Globus pallidus (tissue), 1 donor: ENCODE measurements at places on chromosomes 2 and 18.

DNA sequence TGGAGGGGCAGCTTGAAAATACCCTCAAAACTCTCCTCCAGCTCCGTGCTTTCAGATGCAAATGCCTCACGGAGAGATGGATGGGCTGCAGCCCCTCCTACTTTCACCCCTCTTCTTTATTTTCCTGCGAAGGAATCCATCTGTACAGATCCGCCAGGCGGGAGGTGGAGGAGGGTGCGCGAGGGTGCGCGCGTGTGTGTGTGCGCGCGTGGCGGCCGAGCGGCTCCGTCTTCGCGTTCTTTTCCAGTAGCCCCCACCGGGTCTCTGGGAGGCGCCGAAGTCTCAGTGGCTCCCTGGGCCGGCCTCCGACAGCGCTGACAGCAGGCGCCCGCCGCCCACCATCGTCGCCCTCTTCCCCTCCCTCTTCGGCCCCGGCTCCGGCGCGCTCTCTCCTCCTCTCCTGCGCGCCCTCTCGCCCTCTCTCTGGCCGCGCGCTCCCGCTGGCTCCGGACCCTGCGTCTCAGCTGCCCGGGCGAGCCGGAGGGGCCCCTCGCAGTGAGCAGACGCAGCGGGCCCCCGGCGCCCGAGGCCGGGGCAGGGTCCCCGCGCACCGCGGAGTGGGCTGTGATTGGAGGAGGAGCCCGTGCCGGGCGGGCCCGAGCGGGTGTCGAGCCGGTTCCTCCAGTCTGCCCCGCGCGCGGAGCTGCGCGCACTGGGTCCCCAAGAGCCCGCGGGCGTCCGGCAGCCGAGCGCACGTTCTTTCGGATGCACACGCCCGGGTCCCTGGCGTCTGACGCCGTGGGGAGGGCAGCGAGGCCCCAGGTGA, at the start of gene CDH7:
Gene CDH7 (plus strand): TSS at position 624 of the 766 bp plus-strand sequence. CDS start 11,831 bp downstream, outside the sequence.
- no peak for DNase-seq

GRCh38 chr2:122514451-122514996, 759.1 kb downstream of the TSN start:
- DNase-seq, result no peak

DNA sequence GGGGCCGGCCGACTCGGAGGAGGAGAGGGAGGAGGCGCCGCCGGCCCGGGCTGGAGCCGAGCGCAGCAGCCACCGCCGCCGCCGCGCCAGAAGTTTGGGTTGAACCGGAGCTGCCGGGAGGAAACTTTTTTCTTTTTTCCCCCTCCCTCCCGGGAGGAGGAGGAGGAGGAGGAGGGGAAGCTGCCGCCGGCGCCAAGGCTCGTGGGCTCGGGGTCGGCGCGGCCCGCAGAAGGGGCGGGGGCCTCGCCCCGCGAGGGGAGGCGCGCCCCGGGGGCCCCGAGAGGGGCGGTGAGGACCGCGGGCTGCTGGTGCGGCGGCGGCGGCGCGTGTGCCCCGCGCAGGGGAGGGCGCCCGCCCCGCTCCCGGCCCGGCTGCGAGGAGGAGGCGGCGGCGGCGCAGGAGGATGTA, 316 bp downstream of the CRIM1 start:
- no peak for DNase-seq

GRCh38 chr2:212904646-212905045, 246.8 kb downstream of the IKZF2 start:
- DNase-seq, result no peak

- DNase-seq, result no peak
Observed at GRCh38 chr18:74539289-74539688, 5.0 kb downstream of the CNDP1 start.

DNA sequence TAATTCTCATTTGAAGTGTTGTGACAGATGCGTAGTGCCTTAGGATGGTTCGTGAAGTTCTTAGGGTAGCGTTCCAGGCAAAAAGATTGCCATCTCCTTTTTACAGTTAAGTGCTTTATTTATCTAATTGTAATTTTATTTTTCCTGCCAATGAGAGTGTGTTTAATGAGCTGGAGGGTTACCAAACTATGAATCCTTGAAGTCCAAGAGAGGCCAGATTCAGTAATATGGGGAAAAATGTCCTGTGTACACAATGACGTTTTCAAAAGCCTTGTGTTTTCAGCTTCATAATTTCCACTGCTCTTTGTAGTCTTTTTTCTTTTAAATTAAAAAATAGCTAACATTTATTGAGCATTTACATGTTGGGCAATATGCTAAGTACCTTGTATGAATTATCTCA, 23.8 kb downstream of the ACYP2 start:
- no peak for DNase-seq

- peak; percentile 5 for DNase-seq
Observed at GRCh38 chr18:28961669-28962228, 784.8 kb upstream of the CDH2 start.

DNA sequence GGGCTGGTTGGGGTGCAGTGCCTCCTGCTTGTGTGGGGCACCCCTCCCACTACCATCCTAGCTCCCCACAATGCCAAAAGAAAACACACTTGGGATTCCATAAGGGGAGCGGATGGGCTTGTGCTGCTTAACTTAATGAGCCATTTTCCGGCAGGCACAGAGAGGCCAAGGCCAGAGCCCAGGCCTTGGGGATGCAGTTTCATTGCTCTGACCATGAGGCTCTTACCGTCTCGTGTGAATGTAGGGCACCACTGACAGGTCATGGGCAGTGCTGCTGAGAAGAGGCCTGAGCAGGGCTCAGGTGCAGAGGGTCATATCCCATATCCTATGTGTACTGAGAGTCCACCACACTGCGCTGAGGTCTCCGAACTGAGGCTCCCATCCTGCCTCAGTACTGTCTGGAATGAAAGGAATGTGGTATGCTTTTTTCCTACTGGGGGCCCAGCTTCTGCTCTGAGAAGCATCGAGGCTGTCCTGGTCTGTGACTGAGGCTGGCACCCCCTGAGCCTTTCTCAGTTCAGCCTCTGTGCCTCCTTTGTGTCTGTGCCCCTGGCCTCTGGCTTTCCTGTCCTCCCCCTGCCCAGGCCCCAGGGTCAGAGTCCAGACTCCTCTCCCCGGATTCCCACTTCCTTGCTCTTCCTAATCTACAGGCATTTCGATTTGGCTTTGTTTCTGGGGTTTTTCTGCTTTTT, 45.2 kb upstream of the MAPRE3 start:
- no peak for DNase-seq

GRCh38 chr2:62724886-62725711, 19.6 kb downstream of the EHBP1 start:
- peak; percentile 69 for DNase-seq

GRCh38 chr18:31156821-31157763, 5.6 kb downstream of the DSC1 start:
- no peak for DNase-seq

- DNase-seq, result no peak
Observed at GRCh38 chr2:31038385-31038784, 99.9 kb downstream of the GALNT14 start.

DNA sequence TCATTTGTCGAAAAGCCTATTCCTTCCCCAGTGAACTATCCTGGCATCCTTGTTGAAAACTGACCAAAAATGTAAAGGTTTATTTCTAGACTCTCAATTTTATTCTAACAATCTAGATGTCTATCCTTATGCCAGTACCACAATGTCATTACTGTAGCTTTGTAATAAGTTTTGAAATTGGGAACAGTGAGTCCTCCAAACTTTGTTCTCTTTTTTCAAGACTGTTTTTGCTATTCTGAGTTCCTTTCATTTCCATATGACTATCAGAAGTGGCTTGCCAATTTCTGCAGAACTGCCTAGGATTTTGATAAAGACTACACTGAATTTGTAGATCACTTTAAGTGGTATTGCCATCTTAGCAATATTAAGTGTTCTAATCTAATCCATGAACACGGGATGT, 9.7 kb downstream of the STARD7 start:
- DNase-seq, result no peak

- DNase-seq, result peak; percentile 45
Observed at GRCh38 chr2:71240794-71241193, 13.9 kb upstream of the PAIP2B start.

GRCh38 chr18:28771849-28772248, 594.9 kb upstream of the CDH2 start:
- no peak for DNase-seq

GRCh38 chr18:48124857-48125626, 194.6 kb upstream of the SMAD2 start:
- DNase-seq, result no peak

GRCh38 chr2:200821686-200822245, 10.1 kb downstream of the BZW1 start:
- no peak for DNase-seq

- DNase-seq, result no peak
Observed at GRCh38 chr2:164389411-164389810, 231.9 kb downstream of the GRB14 start.

- DNase-seq, result no peak
Observed at GRCh38 chr2:50438259-50438658, 593.7 kb downstream of the NRXN1 start.

- no peak for DNase-seq
Observed at GRCh38 chr18:39698436-39698835, 2132.8 kb upstream of the CELF4 start.

GRCh38 chr2:64327510-64328414, 126.2 kb upstream of the LGALSL start:
- peak; percentile 82 for DNase-seq

DNA sequence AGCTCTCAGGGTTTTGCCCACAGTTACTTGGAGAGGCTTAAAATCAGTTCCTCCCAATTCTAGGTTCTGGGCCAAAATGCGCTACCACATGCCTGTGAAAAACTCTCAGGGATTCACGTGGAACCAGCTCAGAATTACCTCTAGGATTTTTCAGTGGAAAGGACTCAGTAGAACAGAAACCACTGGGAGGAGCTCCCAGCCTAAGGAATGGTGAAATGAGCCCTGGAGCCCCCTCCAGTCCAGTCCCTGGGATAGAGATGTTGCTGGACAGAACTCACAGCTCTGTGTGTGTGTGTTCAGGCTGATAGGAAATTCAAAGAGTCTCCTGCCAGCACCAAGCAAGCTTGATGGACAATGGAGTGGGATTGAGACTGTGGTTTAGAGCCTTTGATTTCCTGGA, 21.1 kb upstream of the SLC9A4 start:
- DNase-seq, result no peak

DNA sequence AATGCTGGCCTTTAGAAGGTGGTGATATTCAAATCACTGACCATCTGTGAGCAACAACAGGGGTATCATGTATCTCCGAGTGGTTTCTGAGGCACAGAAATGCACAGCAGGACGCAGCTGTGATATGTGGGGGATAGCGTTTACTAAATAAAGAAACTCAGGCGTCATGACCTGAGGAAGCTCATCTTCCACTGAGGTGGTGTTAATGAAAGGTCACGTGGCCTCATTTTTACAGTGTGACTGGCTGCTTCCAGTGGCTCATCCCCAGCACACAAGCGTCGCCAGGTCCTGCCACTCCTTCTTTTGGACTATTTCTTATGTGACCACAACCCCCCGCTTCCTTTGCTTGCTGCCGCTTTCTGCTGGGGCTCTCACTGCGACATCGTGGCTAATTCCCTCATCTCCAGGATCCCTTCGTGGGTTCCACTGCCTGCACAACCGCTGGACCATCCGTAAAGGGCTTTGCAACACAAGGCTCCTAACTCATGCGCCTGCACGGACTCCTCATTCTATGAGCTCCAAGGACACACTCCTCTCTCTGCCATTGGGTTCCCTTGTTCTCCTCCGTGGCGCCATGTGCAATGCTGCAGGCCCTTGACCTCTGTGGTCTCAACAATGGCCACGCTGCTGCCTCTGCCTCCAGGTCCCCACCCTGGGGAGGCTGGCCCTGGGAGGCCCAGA, 109.3 kb downstream of the MBP start:
- DNase-seq, result no peak

- no peak for DNase-seq
Observed at GRCh38 chr2:237201461-237202287, 116.0 kb downstream of the COPS8 start.

- DNase-seq, result no peak
Observed at GRCh38 chr18:58239879-58240278, 195.9 kb downstream of the NEDD4L start.

DNA sequence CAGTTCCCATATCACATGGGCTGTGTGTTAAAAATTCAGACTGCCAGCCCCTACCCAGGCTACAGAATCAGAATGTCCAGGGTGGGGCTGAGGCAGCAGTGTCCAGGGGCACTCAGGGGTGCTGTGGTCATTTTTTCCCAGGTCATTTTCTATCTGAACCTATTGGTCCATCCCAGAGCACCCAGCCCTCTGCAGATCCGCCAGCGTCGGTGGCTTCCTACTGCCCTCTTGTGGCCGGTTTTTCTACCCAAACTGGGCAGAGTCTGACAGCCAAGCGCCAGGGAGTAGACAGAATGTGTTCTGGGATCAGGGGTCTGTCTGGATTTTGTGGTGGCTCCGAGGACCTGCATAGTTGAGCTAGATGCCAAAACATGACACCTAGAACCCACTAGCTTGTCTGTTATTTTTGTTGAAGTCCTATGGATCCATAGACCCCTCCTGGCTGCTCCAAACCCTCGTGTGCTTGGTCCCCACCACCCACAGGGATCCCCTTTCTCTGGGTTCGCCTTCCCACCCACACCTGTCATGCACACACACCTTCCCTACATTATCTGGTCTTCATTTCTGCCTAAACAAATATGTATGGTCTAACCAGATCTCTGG, 34.1 kb upstream of the RMDN2 start:
- DNase-seq, result peak; percentile 52

DNA sequence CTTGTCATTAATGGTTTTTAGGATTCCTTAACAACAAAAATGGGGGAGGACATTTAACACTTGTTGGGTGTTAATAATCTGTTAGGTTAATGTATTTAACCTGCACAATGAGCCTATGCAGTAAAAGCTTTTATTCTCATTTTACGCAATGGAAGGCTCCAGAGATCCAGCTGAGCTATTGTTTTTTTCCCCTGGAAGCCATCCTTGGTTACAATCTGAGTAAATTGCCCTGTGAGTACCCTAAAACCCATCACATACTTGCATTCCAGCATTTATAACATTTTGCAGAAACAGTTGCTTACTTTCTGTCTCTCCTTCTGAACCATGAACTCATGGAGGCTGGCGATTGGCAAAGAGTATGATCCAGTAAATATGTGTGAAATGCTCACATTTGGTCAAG, 30.2 kb upstream of the DOCK10 start:
- no peak for DNase-seq

- no peak for DNase-seq
Observed at GRCh38 chr2:75153221-75153620, 46.1 kb downstream of the TACR1 start.

- DNase-seq, result peak; percentile 14
Observed at GRCh38 chr2:85353876-85354285, 447 bp downstream of the RETSAT start.

GRCh38 chr2:104077573-104077972, 776.3 kb upstream of the POU3F3 start:
- no peak for DNase-seq

- DNase-seq, result no peak
Observed at GRCh38 chr18:66136039-66136438, 385.2 kb downstream of the CDH7 start.

- no peak for DNase-seq
Observed at GRCh38 chr2:31266804-31267203, 32.9 kb downstream of the EHD3 start.

GRCh38 chr2:45755585-45756335, 104.3 kb downstream of the PRKCE start:
- DNase-seq, result no peak

GRCh38 chr2:238098901-238099713, 1.0 kb upstream of the ESPNL start:
- no peak for DNase-seq

- DNase-seq, result peak; percentile 56
Observed at GRCh38 chr2:181937473-181937872, 45.9 kb downstream of the ITPRID2 start.

GRCh38 chr18:80046961-80047541, 12.8 kb downstream of the RBFA start:
- DNase-seq, result no peak
